ENCODE measurements at places on chromosomes 11 and 22.

GRCh38 chr11:47532597-47533213 is 20.2 kb downstream of the CELF1 start:
- DNase-seq: no peak

- DNase-seq: peak; percentile 19
These were observed 246.2 kb downstream of the ST3GAL4 start for GRCh38 chr11:126601550-126602215.

DNA sequence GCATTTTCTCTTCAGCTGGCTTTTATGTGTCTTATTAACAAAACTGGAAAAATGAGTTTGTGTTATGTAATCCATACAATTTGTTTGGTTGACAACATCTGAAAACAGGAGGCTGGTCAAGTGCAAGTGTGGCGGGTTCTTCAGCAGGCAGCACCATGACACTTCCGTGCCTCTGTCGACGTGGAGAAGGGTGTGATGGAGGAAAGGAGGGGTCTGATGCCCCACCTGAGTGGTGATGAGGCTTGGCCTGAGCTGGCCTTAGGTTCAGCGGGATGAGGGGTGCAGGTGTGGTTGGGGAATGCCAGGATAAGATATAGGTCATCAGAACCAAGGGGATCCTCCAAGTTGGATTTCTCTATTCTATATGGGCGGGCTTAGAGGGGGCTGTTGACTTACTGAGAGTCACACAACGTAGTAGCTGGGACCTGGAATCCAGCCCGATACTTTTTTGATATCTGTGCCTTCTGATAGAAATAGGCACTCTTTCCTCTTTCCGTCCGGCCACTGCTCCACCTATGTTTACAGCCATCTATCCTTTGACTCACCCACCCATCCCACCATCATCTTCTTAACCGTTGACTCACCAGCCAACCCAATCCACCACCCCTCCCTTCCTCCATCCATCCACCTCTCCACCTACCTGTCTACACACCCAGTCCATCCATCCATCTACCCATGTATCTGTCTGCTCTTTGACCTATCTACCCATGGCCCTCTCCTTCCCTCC is 29.0 kb downstream of the SHANK3 start:
- DNase-seq: no peak

- no peak for DNase-seq
These were observed at the start of gene NOX4 for GRCh38 chr11:89490981-89491690. TSS of gene NOX4 (minus strand) at chr11:89491375. CDS start at chr11:89491246, 129 bp downstream.

DNA sequence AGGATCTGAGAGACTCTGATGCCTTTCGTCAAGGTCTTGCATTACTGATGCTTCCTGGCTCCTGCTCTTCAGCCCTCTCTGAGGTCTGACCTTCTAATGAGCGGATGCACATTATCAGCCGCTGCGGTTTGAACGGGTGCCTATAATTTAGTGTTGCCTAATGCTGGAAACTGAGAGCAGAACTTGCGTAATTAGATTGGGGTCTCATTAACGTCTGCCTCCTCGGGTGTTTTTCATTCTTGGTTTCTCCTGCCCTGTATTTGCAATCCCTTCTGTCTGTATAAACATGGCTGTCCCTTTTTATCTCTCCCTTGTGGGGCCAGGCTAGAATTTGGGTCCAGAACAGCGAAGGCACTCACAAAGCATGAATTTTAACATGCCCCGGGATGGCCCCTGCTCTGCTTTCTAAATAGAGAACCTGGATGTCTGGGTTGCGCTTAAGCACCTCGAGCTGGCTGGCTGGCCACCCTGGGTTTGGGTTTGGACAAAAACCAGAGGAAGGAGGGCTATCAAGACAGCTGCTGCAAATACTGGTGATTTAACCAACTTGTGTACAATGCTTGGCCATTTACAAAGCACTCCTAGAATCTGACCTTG is 118.6 kb downstream of the TIMP3 start:
- no peak for DNase-seq

- DNase-seq: no peak
These were observed 309.3 kb downstream of the SOX6 start for GRCh38 chr11:16047073-16047472.

- DNase-seq: no peak
These were observed 45.3 kb downstream of the MICAL2 start for GRCh38 chr11:12155696-12156095.

DNA sequence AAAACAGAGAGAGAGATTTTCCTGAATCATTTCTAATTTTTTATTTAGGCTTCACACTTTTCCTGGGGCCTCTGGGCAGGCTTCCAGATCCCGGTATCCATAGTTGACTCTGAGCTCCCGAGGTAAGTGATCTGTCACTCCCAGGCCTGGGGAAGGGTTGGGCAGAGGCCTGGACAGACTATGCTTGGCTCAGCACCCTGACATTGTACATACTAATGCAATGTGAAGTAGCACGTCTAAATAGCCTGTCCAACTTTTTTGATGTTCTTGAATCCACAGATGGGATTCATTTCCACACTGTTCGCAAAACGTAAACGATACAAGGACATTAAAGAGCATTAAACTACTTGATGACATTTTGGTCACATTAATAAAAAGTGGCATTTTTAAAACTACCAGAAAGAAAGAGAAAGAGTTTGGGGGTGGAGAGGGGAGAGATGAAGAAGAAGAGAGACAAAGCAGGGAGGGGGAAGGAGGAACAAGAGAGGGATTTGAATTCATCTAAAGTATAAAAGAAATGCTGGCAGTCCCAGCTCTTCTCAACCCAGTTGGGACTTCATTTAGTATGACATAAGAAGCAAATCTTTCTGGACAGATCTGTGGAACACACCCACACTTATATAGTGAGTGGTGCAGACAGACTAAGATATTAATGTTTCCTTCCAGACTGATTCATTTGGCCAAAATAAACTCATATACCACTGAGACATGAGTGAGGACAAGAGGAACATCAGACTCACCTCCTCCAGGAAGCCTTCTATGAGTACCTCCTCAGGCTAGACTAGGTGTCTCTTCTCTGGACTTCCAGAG is 514.2 kb downstream of the SOX6 start:
- no peak for DNase-seq
